ENCODE measurements at places on chromosomes 13 and 19.

- DNase-seq = no peak
These were observed 55.8 kb downstream of the AKAP11 start for GRCh38 chr13:42327725-42328124.

GRCh38 chr13:23822252-23822824 is 66.9 kb downstream of the MIPEP start:
- no peak for DNase-seq

GRCh38 chr19:23402388-23402787 is 7.1 kb upstream of the ZNF91 start:
- DNase-seq = no peak

- DNase-seq = no peak
These were observed 621.5 kb upstream of the ATXN8OS start for GRCh38 chr13:69485991-69486592.

- no peak for DNase-seq
These were observed 14.3 kb upstream of the ILF3 start for GRCh38 chr19:10639836-10640235.

DNA sequence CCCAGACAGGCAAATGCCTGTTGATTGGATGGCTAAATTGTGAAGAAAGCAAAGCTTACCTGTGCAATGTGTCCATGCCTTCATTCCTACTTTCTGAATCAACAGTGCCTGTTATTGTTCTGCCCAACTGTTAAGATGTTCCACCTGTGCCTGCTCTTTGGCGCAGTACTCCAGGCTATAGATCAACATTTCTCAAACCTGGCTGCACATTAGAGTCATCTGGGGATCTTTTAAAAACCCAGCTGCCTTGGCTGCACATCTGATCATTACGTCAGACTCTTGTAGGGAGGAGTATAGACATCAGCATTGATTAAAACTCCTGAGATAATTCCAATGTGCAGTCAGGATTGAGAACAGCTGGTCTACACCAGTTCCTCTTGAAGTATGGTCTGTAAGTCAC is 16.2 kb upstream of the CPB2 start:
- no peak for DNase-seq

DNA sequence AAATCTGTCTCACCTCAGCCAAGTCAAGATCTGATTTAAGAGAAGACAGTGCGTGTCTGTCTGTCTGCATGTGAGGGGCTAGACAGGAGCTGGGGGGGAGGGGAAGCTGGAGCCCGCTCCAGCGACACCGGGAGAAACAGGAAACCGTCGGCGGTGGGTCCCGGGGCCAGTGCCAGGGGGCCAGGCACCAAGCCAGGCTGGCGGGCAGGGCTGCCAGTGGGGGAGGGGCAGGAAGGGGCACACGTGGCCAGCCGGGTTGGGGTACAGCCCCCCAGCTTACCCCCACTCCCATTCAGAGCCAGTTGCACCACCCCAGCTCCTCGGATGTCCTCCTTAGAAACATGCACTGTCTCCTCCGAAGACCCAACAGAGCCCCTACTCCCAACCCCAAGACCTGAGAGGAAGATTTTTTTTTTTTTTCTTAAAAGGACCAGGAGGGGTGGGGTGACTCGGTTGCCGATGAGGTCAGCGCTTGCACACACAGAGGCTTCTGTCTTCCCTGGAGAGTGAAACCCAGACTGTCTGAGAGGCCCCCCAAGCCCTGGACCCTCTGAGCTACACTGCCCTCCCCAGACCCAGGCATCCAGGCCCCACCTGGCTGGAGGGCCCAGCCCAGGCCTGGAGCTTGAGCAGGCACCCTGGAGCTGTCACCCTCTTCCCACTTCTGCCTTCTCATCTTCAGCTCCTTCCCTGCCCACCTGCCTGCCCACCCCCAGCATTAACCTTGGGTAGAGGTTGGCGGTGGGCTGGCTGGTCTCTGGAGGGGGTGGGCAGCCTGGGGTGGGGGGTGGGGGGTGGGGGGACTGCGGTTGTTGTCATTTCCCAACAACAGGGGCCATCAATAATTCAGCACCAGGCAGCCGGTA is 4.0 kb downstream of the ERF start:
- DNase-seq = no peak

- no peak for DNase-seq
These were observed 23.7 kb downstream of the SH3GL1 start for GRCh38 chr19:4376671-4376990.

DNA sequence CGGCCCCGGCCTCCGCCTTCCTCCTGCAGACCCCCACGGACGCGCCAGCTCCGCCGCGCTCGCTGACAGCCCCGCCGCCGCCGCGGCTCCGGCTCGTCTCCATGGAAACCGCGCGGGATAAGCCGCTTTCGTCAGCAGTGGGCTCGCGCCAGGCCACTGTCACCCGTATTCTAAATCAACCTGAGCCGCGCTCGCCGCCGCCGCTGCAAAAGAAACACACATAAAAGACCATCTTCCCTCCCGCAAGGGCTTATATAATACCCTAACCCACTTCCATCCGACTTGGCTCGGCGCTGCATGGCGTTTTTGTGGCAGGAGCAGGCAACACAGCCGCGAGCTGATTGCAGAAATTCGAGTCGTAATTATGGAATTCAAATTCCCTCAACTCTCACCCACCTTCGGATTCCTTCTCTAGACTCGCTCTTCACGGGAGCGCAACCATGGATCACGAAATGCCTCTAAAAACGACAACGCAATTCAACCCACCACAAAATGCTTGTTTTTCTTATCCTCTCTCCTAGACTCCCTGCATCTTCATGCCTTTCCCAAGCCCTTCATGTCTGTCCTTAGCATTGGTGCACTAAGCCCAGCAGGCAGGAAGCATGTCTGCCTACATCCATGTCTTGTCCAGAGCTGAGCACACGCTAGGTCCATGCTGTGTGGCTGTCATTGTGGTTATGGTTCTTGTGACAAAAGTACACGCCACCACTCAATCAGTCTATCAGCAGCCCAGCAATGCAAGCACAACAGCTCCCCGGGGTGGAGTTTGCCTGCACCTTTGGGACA is at the start of gene AMER2:
Gene AMER2 (minus strand): TSS at position 772 of the 786 bp plus-strand sequence. CDS start 669 bp downstream, at position 103.
- DNase-seq = peak; percentile 83

GRCh38 chr19:664913-665443 is 2.0 kb upstream of the RNF126 start:
- DNase-seq = no peak
